Activated T-helper 1 cell treated with anti-CD3 and anti-CD28 coated beads, Interleukin-2, amount 50 U/mL, for 16 hours (primary cell): ENCODE measurements at places on chromosomes 2 and 18.

GRCh38 chr2:75162897-75163296 is 36.4 kb downstream of the TACR1 start:
- DNase-seq = no peak

- DNase-seq = no peak
These were observed 26.5 kb downstream of the STEAP3 start for GRCh38 chr2:119249855-119250717.

DNA sequence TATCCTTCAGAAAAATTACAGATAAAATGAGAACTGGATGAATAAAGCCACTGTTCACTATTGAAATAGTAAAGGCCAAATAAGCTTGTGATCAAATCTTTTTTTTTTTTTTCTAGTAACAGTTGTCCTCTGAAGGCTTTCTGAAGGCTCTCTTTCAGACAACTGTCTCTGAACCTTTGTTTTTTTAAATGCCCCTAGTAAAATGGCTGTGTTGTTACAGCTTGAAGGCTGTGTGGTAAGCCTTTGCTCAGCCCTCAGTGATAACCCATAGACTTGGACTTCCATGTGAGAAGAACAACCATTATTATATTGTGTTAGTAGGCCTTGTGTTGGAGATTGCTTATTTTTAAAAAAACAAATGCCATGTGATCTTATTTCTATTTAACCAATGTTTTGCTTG is 17.6 kb downstream of the FMNL2 start:
- no peak for DNase-seq

DNA sequence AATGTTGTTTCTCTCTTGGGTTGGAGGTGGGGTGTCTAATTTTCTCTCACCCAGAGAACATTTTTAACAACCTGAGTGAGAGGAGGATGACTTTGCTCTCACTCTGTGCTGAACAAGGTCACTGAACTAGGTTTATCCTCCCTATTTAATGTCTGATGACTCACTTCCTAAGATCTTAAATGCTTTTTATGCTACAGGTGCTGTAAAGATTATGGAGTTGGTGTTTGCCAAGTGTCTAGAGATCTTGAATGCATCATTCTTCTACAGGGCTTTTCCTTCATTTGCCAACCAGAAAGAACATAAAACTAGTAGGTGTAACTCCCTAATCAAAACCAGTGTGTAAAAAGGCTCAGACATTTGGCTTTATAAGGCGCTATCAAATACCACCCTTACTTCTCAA is 350.5 kb upstream of the ETAA1 start:
- no peak for DNase-seq

- no peak for DNase-seq
These were observed 13.6 kb upstream of the BCL11A start for GRCh38 chr2:60567096-60567495.
